SJSA1 (cell line): ENCODE measurements at places on chromosomes 7 and 10. TPM values are rescaled to one million over a fixed set of nuclear protein-coding genes. Genes with fewer than 3 reads are reported as not detected.

DNA sequence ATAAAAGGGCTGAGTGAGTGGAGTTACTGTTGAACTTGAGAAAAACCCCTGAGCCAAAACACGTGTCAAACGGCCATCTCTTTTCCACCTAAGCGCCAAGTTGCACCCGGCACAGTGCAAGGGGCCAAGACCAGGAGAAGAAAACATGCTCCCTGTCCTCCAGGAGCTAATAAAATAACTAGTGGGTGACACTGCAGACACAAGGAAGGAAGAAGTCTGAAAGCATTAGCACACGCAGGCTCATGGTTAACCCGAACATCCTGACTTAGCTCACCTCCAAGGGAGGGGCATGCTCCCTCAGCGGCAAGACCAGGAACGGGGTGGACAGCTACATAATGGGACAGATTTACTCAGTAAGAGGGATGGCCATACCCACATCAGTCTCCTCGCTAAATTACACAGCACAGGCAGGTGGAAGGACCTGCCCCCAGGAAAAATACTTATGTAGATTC is 65.0 kb downstream of the PIP4K2A start:
- DNase-seq = no peak

The ITPRID1 gene
- not detected in 2 replicates for total RNA-seq

The BNIP3 gene
- total RNA-seq = 145 and 166 TPM in 2 replicates

The ATP5MK gene
- total RNA-seq = 457 and 813 TPM in 2 replicates

The HOXA10 gene
- 8.6 and 15.5 TPM in 2 replicates for total RNA-seq

The GRID1 gene
- total RNA-seq = 0.05 TPM in 1 of 2 replicates, not detected in the other
